ENCODE measurements at places on chromosomes 16 and 17. TPM values are rescaled to one million over a fixed set of nuclear protein-coding genes. Genes with fewer than 3 reads are reported as not detected.

GRCh38 chr16:53433509-53433908 lies 762 bp upstream of the RBL2 start:
- no peak for DNase-seq

GRCh38 chr16:61763991-61764390 lies 272.2 kb downstream of the CDH8 start:
- no peak for DNase-seq

DNA sequence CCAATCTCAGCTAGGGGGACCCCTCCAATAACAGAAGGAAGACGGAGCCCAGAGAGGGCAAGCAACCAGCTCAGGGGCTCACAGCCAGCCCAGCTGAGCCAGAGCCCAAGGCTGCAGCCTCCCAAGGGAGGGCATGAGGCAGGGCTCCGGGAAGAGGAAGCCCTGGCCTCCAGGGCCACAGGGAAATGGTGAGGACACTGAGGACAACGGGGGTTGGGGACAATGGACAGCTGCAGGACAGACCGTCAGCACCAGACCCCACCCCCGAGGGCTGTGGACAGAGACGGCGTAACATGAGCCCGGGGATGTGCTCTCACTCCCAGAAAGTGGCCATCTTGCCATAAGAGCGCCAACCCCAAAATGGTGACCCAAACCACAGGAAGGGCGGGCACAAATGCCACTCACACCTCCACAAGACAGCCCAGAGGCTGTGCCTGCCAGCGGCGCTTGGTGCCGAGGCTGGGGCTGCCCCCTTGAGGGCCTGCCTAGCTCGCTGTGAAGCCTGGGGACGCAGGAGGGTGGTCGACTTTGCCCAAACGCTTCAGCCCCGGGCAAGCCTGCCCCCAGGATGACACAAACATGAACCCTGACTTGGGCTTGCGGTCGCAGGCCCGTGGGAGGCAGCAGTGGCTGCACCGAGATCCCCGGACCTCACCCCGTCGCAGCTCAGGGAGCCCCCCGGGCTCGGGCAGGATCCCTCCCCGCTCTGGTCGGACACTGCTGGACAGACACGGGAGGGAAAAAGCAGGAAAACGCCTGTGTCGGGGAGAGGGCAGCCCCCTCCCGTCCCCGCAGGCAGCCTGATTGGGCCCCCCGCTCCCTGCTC lies 10.5 kb downstream of the PIMREG start:
- no peak for DNase-seq

DNA sequence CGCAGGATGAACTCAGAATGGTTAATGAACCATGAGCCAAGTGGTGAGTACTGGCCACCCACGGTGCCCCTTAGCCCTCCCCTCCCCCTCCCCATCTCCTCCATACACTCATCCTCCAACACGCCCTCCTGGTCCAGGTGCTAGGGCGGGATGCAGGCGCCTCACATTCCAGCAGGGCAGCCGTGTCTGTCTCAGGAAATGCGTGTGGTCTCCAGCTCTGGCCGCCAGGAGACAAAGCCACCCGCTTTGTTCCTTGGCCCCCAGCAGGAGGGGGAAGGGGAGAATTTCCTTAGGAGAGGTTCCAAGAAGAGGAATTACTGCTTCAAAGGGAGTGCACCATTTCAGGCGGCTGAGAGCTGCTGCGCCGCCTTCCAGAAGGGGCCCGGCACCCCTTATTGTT lies 29.7 kb upstream of the RMI2 start:
- no peak for DNase-seq

GRCh38 chr16:85565801-85566526 lies 47.2 kb upstream of the GSE1 start:
- DNase-seq: no peak

Gene MYLK3
- 0.25 TPM for total RNA-seq

Gene CPHXL2
- total RNA-seq: not detected

Gene IRX3
- 16.5 TPM for total RNA-seq
